Suppressor macrophage (primary cell): ENCODE measurements at places on chromosomes 2 and 18.
A peak's percentile ranks its signal among the peaks of the same experiment; 100 is the strongest.

DNA sequence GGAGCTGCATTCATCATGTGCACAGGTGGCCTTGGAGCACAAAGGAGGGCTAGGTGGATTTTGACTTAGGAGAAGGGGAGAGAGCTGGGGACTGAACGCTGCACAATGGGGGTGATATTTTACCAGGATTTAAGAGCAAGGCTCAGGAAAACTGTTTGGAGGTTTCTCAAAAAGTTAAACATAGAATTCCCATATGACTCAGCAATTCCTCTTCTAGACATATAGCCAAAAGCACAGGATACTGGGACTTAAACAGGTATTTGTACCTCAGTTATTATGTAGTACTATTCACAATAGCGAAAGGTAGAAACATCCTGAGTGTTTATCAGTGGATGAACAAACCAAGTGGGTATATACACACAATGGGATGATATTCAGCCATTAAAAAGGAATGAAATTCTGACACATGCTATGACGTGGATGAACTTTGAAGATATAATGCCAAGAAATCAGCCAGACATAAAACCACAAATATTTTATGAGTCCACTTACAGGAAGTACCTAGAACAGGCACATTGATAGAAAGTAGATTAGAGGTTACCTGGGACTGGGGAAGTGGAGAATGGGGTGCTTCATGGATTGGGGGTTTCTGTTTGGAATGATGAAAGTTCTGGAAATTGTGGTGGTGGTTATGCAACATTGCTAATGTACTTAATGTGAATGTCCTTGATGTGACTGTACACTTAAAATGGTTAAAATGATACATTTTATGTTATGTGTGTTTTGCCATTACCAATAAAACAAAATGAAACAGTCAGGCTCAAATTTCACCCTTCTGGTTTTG lies 216.9 kb downstream of the HAUS1 start:
- no peak for DNase-seq

- no peak for DNase-seq
Observed at GRCh38 chr2:84870306-84870705, 10.6 kb downstream of the TRABD2A start.

- no peak for DNase-seq
Observed at GRCh38 chr2:689877-690510, 12.8 kb upstream of the TMEM18 start.

DNA sequence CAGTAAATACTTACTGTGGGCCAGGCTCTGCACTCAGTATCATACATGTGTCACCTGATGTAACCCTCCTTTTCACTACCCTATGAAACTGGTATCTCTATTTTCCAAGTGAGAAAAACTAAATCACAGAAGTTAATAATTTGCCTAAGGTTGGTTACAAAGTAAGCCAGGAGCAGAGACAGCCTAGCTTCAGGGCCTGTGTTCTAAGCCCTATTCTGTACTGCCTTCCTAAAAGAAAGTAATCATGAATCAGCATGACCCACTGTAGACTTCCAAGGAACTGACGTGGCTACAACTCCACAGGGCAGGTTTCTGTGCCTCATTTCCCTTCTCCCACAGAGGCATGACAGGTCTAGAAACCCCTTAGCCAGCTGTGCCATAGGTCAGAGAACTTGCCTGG lies 14.3 kb downstream of the ZNF142 start:
- DNase-seq: no peak

GRCh38 chr2:131557558-131558321 lies 30.1 kb downstream of the CCDC74A start:
- no peak for DNase-seq

GRCh38 chr2:46960618-46961017 lies 45.0 kb upstream of the MCFD2 start:
- DNase-seq: no peak

GRCh38 chr2:39604866-39605265 lies 60.9 kb upstream of the TMEM178A start:
- no peak for DNase-seq

DNA sequence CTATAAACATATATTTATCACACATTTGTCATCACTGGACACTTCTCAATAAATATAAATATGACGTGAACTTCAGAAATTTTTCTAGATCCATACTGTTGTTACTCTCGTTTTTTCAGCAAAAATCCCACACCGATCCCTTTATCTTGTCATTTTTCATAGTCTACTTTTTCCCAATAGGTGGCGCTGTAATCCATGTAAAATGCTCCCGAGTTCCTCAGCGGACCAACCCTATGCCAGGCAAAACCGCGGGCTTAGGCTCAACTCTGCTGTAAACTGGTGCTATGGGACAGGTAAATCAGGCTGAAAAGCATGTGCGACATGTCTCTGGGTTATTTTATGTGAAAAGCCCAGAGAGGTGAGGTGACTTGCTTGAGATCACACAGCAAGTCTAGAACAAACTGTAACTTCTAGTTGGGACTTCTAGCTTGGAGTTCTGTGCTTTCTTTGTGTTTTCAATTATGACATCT lies 104.0 kb downstream of the COBLL1 start:
- peak; percentile 74 for DNase-seq

GRCh38 chr18:47602273-47602897 lies 328.1 kb downstream of the SMAD2 start:
- no peak for DNase-seq

DNA sequence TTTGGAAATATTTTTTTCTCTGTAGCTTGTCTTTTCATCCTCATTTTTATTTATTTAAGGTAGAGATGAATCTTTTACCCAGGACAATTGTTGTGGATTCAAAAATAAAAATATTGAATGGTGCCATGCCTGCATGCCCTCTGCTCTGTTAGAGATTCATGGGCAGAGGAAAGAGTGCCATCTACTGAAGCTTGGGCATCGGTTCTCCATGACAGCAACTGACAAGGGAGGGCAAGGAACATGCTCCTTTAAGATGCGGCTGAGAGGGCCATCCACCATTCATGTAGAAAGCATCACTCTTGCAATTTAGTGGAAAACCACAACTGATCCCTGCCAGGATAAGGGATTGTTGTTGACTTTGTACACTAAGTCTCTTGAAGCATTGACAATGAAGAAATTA lies 79.9 kb downstream of the PARD3B start:
- DNase-seq: no peak

- no peak for DNase-seq
Observed at GRCh38 chr2:167946441-167946841, 301.0 kb downstream of the STK39 start.

GRCh38 chr2:230717600-230717999 lies 5.0 kb downstream of the CAB39 start:
- no peak for DNase-seq

GRCh38 chr18:59649591-59649990 lies 47.6 kb downstream of the CCBE1 start:
- DNase-seq: no peak

DNA sequence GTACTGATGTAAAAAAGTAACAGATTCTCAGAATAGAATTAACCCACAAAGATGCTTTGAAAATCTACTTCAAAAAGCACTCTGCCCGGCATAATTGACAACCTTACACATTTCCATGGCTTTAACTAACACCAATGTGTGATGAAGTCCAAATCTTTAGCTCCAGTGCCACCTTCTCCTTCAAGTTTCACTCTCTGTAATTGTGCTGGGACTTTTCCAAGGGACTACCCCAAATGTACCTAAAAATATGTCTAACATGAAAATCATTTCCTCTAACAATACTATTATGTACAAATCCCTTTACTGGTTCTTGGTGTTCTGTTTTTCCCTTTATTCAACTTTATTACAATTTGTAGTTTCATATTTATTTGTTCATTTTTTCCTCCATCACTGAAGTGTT lies 20.6 kb upstream of the UBE2E3 start:
- no peak for DNase-seq

DNA sequence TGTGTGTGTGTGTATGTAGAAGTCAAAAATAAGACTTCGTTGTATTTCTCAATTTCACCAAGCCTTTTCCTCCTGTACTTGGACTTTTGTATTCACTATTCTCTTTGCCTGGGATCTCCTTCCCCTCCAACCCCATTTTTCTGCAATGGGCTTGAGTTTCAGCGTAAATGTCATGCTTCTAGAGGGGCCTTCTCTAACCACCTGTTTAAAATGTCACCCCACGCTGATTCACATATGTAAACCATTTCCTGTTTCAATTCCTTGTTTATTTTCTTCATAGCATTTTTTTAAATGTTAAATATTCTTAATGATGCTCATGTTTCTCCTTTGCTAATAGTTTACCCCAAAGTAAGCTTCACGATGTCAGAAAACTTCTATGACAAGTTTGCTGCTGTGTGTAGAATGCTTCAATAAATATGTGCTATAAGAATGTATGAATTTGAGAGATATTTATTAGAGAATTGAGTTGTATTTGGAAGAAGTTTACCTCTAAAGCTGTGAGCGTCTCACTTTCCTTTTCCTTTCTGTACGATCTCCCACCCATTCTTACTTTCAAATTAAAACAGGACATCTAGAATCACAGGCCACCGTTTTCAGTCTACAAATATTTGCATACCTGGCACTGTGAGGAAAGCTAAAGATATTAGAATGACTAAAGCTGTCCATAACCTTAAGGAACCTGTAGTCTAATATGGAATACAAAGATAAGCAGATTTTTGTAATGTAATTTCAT lies 762.4 kb downstream of the LRRTM4 start:
- no peak for DNase-seq

DNA sequence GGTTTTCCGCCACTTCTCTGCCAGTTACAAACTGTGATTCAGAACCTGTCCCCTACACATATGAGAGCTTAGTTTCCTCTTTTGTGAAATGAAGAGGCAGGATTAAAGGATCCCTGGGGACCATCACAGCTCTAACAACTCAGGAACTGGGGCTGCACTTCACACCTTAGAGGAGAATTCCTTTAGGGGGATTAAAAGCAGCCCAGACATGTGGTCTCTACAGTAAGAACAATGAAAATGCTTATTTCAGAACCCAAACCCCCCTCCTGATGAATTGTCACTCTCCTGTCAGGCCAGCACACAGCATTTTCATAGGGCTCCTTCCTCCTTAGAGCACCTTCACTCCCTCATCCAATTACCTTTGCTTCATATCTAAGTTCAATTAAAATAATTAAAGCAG lies 101.5 kb upstream of the NEDD4L start:
- no peak for DNase-seq

GRCh38 chr2:42556315-42556890 lies 12.0 kb upstream of the MTA3 start:
- no peak for DNase-seq

- no peak for DNase-seq
Observed at GRCh38 chr2:174881678-174882077, 117.4 kb upstream of the CHRNA1 start.

DNA sequence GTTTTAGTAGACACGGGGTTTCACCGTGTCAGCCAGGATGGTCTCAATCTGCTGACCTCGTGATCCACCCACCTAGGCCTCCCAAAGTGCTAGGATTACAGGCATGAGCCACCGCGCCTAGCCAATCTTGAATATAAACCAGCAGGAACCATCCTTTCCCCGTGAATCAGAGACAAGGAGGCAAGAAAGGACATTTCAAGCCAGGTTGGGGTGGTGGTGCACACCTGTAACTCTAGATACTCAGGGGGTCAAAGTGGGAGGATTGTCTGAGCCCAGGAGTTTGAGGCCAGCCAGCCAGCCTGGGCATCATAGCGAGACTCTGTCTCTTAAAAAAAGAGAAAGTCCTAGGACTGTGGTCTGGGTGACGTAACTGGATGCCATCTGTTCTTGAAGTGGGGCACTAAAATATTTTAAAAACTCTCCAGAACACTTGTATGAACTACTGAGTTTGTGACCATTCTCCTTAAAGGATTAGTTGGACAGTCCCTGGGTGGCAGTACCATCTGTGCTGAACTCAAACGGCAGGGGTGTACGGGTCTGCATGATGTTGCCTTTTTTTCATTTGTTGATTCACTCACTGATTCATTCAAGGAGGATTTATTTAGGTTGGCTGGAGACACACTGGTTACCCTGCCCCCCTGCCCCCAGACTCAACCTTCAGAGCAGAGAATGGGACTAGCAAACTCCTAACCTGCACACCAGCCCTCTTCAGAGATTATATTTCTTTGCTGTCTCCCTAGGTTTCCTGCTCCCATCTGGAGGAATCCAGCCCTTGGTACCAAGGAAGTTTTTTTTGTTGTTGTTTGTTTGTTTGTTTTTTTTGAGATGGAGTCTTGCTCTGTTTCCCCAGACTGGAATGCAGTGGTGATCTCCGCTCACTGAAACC lies 2.9 kb upstream of the TLX2 start:
- no peak for DNase-seq

DNA sequence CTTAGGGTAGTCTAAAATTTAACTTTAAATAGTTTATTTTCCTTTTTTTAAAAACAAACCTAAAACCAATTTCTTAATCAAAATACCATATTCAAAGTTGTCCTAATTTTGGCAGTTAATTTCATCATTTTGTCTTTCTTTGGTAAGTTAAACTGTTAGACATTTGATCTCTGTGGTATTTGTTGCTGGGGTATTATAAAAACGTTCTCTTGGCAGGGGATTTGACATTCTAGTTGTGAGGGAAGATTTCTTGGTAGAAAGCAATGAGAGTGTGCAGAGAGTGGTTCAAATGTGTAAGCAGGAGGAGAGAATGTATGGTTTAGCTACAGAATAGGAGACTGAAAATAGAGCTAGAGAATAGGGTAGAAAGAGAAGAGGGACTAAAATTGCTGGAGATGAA lies 14.6 kb downstream of the GULP1 start:
- no peak for DNase-seq

DNA sequence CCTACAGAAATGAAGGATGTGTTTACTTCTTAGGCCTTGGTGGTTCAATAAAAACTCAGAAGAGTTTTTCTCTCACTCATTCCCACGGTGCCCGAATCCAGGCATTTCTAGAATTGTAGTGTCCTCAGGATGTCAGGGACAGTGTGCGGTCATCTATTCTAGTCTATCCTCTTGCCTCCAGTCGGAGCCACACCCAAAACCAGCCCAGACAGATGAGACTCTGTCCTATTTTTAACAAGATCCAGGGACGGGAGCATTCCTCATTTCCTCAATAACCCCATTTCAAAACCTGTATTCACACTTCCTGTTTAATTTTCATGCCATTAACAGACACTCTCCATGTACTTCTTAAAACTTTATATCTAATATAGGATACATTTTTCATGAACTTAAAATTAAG lies 11.6 kb upstream of the RBMS1 start:
- peak; percentile 52 for DNase-seq

DNA sequence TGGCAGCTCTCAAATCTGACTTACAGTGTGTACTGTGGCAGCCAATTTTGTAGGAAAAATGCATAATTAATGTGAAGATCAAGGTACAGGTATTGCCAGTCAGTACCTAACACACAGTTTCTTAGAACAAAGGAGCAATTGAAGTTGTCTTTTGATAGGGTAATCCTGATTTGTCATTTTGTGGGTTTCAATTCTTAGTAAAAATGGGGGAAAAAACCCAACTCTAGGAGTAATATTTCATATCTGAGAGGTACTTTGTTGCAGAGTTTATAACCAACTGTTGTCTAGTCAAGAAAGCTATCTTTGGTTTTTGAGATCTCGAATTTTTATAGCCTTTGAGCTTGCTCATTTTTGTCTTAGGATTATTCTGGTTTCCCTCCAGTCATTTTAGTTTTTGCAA lies 16.1 kb downstream of the SPATS2L start:
- no peak for DNase-seq
